H9 (cell line): ENCODE measurements at places on chromosomes 13 and 19. TPM values are rescaled to one million over a fixed set of nuclear protein-coding genes. Genes with fewer than 3 reads are reported as not detected.

DNA sequence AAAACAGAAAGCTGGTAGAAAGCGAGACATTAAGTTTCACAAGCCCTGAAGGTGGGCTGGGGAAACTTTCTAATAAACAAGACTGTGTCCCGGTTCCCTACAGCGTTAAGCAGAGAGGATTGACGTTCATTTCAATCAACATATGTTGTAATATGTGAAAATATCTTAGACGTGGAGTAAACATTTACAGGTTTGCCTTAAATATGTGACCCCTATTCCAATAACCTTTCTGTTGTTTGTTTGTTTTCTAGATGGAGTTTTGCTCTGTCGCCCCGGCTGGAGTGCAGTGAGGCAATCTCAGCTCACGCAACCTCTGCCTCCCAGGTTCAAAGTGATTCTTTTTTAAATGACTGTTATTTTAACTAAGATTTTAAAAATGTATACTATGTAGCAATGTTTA lies 526.2 kb downstream of the SUCLA2 start:
- H3K27ac ChIP-seq, result no peak overlapping the region
- H3K36me3 ChIP-seq, result no peaks in the 10 kb centered on the region; the same call in 2 of the 3 replicates
- peaks cover 10% of the 10 kb centered on the region; the same call in 1 of the 2 replicates for H3K4me1 ChIP-seq
- no peaks in the 10 kb centered on the region; the same call in 1 of the 2 replicates for H3K27me3 ChIP-seq

GRCh38 chr13:21883713-21884112 lies 212.8 kb downstream of the FGF9 start:
- no peaks in the 10 kb centered on the region for H3K4me1 ChIP-seq
- H3K4me3 ChIP-seq, result no peak overlapping the region
- H3K36me3 ChIP-seq, result no peaks in the 10 kb centered on the region; the same call in 2 of the 3 replicates
- no peaks in the 10 kb centered on the region for H3K27me3 ChIP-seq
- DNase-seq, result no peak
- no peak overlapping the region for H3K27ac ChIP-seq

DNA sequence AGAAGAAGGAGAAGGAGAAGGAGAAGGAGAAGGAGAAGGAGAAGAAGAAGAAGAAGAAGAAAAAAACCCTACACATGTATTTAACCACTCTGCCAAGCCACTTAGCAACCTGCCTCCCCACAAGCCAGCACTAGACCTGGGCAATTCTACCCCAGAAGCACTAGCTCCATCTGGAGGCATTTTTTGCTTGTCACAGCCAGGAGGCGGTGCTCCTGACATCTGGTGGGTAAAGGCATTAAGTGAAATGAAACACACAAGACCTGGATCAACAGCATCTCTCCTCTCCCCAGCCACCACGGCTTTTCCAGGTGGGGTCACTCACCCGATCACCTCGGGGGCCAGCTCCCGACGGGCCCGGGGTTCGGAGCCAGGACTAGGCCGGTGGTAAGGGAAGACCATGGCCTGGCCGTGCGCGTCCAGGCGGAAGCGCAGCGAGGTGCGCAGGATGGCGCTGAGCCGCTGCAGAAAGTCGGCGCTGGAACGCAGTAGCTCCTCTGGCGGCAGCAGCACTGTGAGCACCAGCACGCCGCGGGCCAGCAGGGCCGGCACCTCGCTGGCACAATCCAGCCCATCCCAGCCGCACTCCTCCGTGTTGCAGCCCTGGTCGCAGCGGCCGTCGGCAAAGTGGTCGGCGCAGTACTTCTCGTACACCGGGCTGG lies 26.9 kb downstream of the NOTCH3 start:
- H3K36me3 ChIP-seq, result peaks cover 64% of the 10 kb centered on the region
- no peaks in the 10 kb centered on the region for H3K4me1 ChIP-seq
- H3K27me3 ChIP-seq, result no peaks in the 10 kb centered on the region
- H3K4me3 ChIP-seq, result no peak overlapping the region

- H3K36me3 ChIP-seq, result peaks cover 92% of the 10 kb centered on the region
- no peak overlapping the region for H3K4me3 ChIP-seq
- H3K27ac ChIP-seq, result no peak overlapping the region
- DNase-seq, result no peak
- no peaks in the 10 kb centered on the region for H3K27me3 ChIP-seq
Observed at GRCh38 chr13:48078251-48078656, 16.6 kb downstream of the MED4 start.

- H3K4me3 ChIP-seq, result no peak overlapping the region
- H3K36me3 ChIP-seq, result peaks cover 8% of the 10 kb centered on the region
- H3K27ac ChIP-seq, result no peak overlapping the region
- H3K4me1 ChIP-seq, result peaks cover 7% of the 10 kb centered on the region; the same call in 1 of the 2 replicates
- DNase-seq, result no peak
Observed at GRCh38 chr13:110555601-110556223, 5.8 kb downstream of the RAB20 start.

DNA sequence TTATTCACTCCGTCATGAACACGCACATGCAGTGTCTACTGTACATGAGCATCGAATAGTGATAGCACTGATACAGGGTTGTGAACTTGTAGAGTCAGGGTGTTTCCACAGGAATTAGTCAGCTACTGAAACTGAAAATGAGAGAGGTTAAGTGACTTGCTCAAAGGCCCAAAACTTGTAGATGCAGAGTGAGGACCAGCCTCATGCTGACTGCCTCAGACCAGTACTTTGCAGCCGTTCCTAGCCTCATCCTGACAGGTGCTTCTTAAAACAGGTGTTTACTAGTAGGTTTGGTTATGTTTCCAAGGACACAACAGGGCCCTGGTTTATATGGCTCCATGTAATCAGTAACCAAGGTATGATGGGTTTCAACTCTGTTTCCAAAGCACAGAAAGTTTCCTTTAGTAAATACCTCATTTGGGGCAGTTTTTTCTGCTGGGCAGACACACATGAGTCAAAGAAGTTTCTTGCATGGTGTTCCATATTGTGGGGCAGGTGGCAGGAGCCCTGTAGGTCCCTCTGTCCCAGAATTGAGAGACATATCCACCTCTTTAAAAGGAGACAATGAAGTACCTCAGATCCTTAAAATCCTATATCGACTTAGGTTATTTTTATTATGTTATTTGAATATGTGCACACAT lies 16.0 kb downstream of the FGF9 start:
- no peak overlapping the region for H3K4me3 ChIP-seq
- H3K27ac ChIP-seq, result no peak overlapping the region
- no peak for DNase-seq
- H3K4me1 ChIP-seq, result no peaks in the 10 kb centered on the region

- H3K4me1 ChIP-seq, result no peaks in the 10 kb centered on the region
- H3K36me3 ChIP-seq, result no peaks in the 10 kb centered on the region
- no peak overlapping the region for H3K4me3 ChIP-seq
- H3K27ac ChIP-seq, result no peak overlapping the region
- H3K27me3 ChIP-seq, result no peaks in the 10 kb centered on the region
Observed at GRCh38 chr13:92547266-92547665, 679.3 kb upstream of the GPC6 start.

GRCh38 chr13:26343816-26344215 lies 89.9 kb downstream of the CDK8 start:
- peaks cover 4% of the 10 kb centered on the region; the same call in 1 of the 3 replicates for H3K36me3 ChIP-seq
- no peak overlapping the region for H3K4me3 ChIP-seq
- no peaks in the 10 kb centered on the region for H3K27me3 ChIP-seq
- DNase-seq, result no peak
- H3K4me1 ChIP-seq, result no peaks in the 10 kb centered on the region; the same call in 1 of the 2 replicates

GRCh38 chr19:4064496-4065260 lies 2.0 kb downstream of the ZBTB7A start:
- 0 out of 2 replicates have a peak, but pooled peaks cover 7% of the 10 kb centered on the region for H3K36me3 ChIP-seq
- H3K27ac ChIP-seq, result no peak overlapping the region
- peak overlapping the region; percentile 73 for H3K4me3 ChIP-seq
- H3K4me1 ChIP-seq, result no peaks in the 10 kb centered on the region; the same call in 1 of the 2 replicates
- H3K27me3 ChIP-seq, result peaks cover 10% of the 10 kb centered on the region; the same call in 1 of the 2 replicates
- DNase-seq, result peak; percentile 42

DNA sequence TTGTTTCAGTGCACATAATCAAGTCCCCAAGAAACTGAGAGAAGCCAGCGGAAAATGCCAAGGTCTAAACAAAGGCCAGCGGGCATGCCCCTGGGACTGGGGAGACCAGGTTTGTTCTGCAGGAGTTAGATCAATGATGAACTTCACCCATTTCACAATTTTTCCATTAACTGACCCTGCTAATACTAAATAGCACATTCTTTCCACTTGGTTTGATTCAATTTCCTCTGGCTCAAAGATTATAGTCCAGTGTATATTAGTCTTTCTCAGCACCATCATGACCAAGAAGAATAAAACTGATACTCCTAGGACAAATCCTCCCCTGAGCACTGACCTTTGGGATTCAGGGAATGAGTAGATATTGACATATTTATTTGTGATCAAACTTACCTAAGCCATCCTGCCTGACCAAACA lies 66.4 kb downstream of the MBNL2 start:
- H3K36me3 ChIP-seq, result no peaks in the 10 kb centered on the region
- no peak overlapping the region for H3K4me3 ChIP-seq

DNA sequence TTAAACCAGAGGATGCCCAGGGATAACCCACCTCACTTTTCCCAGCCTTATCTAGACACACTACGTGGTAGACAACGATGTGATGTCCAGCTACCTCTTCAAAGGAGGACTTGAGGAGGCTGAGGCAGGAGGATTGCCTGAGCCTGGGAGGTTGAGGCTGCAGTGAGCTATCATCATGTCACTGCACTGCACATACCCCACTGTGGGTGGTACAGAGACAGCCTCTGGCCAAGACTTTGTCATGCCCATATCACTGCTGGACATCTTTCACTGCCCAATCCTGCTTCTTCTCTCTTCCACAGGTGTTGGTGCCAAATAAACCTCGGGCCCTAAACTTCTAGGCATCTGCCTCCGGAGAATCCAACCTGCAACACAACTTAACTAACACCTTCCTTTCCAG lies 85.8 kb downstream of the FAM216B start:
- H3K27me3 ChIP-seq, result no peaks in the 10 kb centered on the region
- peak overlapping the region; percentile 11 for H3K27ac ChIP-seq
- H3K4me1 ChIP-seq, result no peaks in the 10 kb centered on the region

DNA sequence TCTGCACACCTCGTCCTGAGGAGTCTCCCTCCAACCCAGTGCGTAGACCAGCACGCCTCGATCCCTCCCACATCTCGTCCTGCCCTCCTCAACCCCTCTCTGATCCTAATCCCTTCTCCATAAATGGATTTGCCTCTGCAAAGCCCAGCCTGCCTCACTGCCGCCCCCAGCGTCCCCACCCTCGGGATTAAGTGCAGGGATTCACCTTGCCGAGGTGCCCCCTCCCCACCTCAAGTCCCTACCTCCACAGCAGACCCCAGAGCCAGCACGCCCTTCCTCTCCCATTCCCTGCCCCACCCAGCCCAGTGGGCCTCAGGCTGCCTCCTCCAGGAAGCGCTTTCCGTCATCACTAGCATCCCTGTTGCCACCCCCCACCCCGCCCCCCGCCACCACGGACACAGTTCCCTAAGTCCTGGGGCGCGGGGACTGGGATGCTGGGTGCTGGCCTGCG lies 4.0 kb downstream of the KLF16 start:
- H3K4me3 ChIP-seq, result peak overlapping the region; percentile 57
- DNase-seq, result no peak
- peaks cover 7% of the 10 kb centered on the region; the same call in 1 of the 2 replicates for H3K4me1 ChIP-seq
- H3K27ac ChIP-seq, result no peak overlapping the region

Gene ZIM2
- not detected in 2 replicates for total RNA-seq

Gene C19orf38
- 0.20 TPM in 1 of 2 replicates, not detected in the other for total RNA-seq

Gene MEIS3
- 43.8 and 44.0 TPM in 2 replicates for total RNA-seq

Gene CERS1
- 19.3 and 20.3 TPM in 2 replicates for total RNA-seq

Gene TEX30
- total RNA-seq, result 13.1 TPM in 2 replicates

Gene CLEC4M
- not detected in 2 replicates for total RNA-seq

Gene SHC2
- total RNA-seq, result 16.6 and 18.0 TPM in 2 replicates

Gene FXYD7
- total RNA-seq, result 8.2 and 9.0 TPM in 2 replicates

Gene LGALS7B
- total RNA-seq, result 0.90 and 1.4 TPM in 2 replicates
